Activated naive CD4-positive, alpha-beta T cell treated with Interleukin-2 at 50 U/mL for 16 hours (primary cell): ENCODE measurements at places on chromosomes 13 and 19.

DNA sequence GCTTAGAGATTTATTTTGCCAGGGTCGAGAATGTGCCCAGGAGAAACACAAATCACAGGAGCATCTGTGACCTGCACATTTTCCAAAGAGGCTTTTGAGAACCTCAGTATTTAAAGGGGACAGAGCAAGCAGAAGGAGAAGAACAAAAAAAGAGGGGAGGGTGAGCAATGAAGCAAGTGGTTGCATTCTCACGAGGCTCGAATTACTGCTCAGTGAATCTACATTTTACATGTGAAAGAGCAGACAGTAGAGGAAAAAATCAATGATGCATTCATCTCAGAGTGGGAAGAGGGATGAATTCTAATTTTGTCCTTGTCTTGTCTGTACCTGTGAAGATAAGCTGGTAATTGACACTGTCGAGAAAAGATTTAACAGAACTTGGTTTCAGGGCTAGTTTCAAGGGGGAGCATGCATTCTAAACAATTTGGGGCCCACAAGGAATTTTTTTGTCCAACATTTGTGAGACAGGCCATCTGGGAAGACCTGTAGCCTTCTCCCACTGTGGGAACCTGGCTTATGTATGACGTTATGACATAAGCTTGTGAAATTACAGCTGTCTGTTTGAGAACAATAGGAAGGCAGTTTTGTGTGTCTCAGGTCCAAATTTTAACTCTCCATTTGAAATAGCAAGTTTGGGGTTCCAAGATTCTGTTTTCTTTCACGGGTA is 855.1 kb downstream of the SLITRK5 start:
- no peak for DNase-seq

GRCh38 chr13:31725841-31726240 is 13.5 kb upstream of the RXFP2 start:
- no peak for DNase-seq

- DNase-seq = no peak
Observed at GRCh38 chr13:97134364-97135095, 87.6 kb upstream of the MBNL2 start.

DNA sequence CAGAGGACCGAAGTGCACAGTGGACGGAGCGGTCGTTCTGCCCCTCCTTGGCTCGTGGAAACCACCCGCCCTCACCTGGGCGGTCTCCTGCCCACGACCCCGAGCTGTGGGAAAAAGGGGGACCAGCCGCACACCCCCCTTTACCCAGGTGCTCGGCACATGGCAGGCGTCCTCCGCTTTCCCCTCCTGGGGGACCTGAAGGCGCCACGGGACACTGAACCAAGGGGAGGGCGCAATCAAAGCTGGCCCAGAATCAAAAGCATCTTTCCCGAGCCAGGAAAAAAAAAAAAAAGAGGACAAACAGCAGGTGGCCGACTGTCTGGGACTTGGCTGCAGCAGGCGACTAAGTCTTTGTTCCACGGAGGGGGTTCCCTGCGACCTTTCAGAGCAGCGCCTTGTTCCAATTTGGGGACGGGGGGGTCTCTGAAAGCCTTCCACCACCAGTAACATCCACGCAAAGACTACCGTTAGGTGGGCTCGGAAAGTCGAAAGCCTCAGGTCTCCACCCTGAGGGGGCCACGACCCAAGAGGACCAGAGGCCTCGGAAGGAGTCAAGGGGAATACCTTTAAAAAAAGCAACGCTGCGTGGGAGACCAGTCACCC is 1.1 kb downstream of the MBD3 start:
- DNase-seq = peak; percentile 16

DNA sequence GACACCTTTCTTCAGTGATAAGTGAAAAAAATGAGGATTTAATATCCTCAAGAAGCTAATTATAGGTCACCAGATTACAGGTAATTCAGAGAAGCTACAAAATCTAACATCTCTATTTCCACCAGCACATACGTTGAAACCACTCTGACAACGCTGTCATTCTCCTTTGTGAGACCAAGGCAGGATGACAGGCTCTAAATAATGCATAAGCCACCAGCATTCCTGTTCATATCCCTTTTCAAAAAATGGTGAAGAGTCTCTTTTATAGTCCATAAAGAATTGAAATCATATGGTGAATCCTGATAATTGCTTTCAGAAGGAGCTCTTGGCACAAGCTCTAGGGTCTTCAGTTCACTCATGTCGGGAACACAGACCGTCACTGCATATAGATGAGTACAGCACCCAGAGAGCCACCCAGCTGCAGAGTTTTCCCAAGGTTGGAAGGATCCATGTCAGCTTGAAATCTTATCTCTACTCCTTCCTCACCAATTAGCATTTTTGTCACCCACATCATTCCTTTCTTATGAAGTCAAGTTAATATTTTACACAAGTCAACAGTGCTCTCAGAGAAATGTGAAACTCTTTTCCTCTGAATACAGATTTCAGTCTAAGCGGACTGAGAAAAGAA is 431.4 kb downstream of the TBC1D4 start:
- no peak for DNase-seq

GRCh38 chr19:2333027-2333806 is 4.7 kb downstream of the SPPL2B start:
- DNase-seq = no peak

DNA sequence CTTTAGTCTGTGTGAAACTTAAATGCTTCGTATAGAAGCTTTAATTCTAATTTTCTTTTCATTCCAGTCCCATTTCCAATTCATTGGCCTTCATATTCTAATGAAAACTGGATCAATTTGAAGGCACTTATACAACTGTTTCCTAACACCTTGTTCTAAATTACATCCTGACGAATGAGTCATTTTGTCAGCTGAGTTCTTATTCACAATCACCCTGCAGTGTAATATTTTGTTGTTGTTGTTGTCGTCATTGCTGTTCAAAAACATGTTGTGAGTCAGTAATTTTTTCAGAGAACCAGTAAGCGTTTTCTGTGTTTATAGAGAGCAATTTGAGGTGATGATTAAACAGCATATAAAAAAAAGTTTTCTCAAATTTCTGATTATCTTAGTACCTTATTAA is 290.0 kb downstream of the PCDH9 start:
- no peak for DNase-seq

DNA sequence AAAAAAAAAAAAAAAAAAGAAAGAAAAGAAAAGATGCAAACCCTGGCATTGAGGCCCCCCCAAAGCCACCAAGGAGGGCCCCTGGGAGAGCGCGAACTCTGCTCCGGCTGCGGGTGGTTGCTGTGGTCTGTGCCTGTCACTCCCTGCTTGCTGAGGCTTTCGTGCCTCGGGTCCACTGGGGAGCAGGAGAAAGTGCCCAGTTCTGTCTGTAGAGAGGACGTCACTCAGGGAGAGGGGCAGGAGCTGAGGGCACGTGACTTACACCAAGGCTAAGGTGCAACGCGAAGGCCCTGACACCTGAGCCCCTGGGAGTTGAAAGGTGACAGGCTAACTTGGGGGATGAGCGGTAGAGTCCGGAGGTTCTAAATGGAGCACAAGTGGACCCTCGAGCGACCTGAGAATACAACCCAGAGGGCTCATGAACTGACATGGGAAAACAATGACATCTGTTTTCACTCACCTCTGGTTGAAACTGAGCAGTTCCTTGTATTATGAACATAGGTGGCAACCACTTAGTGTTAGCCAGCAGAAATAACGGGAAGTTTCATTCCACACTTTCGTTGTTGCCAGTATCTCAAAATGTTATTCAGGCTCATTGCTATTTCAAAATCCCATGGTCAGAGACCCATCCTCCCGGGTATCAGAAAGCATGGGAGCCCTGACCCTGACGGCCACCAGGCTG is 69.2 kb upstream of the TM9SF2 start:
- no peak for DNase-seq

DNA sequence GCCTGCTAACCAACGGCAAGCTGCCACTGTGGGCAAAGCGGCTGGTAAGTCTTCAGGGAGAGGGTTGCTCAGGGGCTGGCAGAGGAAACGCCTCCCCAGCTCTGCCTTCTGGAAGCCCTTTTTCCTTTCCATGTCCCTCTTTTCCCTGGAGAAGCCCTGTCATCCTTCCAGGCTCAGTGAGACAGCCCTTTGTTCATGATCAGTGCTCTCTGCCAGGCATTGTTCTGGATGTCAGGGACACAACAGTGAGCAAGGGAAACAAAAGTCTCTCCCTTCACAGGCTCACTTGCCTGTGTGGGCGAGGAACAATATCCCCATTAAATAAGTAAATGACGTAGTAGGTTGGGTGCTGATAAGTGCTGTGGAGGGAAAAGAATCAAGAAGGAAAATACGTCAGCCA is 13.9 kb upstream of the OVOL3 start:
- DNase-seq = no peak

DNA sequence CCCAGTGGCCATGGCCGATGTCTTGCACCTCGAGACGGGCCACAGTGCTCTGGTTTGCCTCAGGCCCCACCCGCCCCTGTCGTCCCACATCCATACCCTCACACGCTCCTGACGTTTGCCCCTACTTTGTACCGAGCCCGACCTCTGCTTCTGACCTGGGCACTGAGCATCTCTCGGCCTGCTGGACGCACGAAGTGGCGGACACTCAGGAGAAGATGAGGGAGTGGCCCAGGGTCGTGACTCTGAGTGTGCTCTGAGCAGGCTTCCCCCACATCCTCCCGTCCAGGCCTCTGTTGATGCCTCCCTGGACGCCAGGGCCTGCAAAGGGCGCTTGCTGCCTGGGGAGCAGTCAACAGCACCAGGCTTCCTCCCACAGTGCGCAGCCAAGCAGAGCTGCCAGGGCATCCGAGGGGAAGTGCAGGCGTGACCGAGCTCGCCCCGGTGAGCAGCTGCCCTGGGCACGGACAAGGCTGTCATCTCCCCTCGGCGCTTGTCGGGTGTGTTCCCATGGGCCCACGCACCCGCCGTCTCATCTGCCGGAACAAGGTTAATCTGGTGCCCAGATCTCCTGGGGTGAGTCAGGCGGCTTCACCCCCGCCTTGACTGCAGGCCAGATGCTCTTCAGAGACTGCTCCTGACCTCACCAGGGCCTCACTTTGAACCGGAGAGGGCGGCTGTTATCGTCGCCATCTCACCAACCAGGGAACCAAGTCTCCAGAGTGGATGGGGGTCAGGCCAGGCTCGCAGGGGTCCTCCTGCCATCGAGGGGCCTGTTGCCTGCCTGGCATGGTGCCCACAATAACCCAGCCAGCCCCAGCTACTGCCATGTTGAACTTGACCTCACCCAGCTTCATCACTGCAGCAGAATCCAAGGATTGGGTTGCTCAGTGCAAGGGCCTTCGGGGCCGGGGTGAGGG is 27.2 kb downstream of the COMP start:
- no peak for DNase-seq

- no peak for DNase-seq
Observed at GRCh38 chr13:113121928-113122471, 599 bp upstream of the F10 start.

GRCh38 chr19:42555317-42555716 is 27.0 kb upstream of the CEACAM1 start:
- DNase-seq = no peak

- DNase-seq = no peak
Observed at GRCh38 chr13:83088858-83089257, 793.4 kb downstream of the SLITRK1 start.

DNA sequence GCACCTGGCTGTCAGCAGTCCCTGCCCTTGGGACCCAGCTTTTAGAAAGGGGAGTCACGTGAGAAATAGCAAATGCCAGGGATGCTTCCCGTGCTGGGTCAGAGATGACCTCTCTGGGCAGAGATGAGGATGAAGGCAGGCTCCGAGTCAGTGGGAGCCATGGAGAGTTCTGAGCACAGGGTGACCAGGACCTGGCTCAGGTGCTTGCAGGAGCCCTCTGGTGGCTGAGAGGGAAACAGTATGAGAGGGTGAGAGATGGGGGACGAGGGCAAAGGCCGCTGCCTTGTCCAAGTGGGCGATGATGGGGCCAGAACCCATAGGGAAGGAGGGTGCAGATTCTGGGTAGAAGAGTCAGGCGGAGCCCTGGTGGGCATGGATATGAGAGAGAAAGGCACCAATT is 15.8 kb downstream of the TMED1 start:
- DNase-seq = no peak

- peak; percentile 40 for DNase-seq
Observed at GRCh38 chr13:50387051-50387581, 371.9 kb downstream of the KCNRG start.

DNA sequence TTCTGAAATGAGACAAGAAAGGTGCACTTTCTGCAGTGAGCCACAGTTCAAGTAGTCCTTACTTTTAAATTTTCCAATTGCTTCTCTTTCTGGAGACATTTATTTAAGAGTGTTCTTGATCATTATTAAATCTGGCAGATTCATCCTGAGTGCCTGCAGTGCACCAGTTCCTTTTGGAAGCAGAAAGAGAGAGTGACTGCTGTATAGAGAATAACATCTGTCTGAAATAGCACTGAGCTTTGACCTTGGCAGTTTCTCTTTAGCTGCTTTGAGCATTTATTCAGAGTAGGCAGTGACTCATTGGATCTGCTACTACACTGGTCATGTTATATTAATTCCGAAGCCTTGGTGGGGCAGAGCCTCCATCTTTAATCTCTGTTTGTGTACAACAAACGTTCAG is 1373.7 kb downstream of the PCDH9 start:
- DNase-seq = no peak
